ENCODE measurements at places on chromosomes 2 and 18. TPM values are rescaled to one million over a fixed set of nuclear protein-coding genes. Genes with fewer than 3 reads are reported as not detected.

Gene LIMS3
- 0.31 TPM for total RNA-seq

Gene E2F6
- total RNA-seq: 30.2 TPM

Gene CABYR
- 48.4 TPM for total RNA-seq

Gene KIF3C
- 34.6 TPM for total RNA-seq

Gene TRABD2A
- 15.7 TPM for total RNA-seq

Gene RSAD2
- total RNA-seq: 0.10 TPM

Gene NEDD4L
- total RNA-seq: 72.3 TPM

Gene NYAP2
- not detected for total RNA-seq

Gene CXCR1
- not detected for total RNA-seq

Gene NEMP2
- total RNA-seq: 4.0 TPM

Gene LYPD6
- total RNA-seq: 10.9 TPM

Gene RAB27B
- total RNA-seq: 0.31 TPM

Gene SLC40A1
- total RNA-seq: not detected

Gene CCBE1
- total RNA-seq: 2.1 TPM

Gene BMP10
- not detected for total RNA-seq

Gene RESP18
- not detected for total RNA-seq

Gene DNAJC5G
- 0.39 TPM for total RNA-seq

Gene HAAO
- 0.97 TPM for total RNA-seq

Gene SLC9A4
- not detected for total RNA-seq

Gene RAMP1
- 2.7 TPM for total RNA-seq

Gene GPAT2
- 2.2 TPM for total RNA-seq

Gene GNLY
- not detected for total RNA-seq

Gene CMPK2
- 0.12 TPM for total RNA-seq

Gene SERPINB10
- total RNA-seq: not detected

Gene SLC19A3
- total RNA-seq: 9.1 TPM

Gene CNTNAP5
- total RNA-seq: 0.49 TPM

Gene OSBPL1A
- total RNA-seq: 71.4 TPM

Gene WDR12
- total RNA-seq: 118 TPM

Gene RBM44
- total RNA-seq: 0.19 TPM

Gene MERTK
- 8.7 TPM for total RNA-seq

Gene IL36A
- not detected for total RNA-seq

Gene CNGA3
- total RNA-seq: not detected

Gene GDF7
- 0.19 TPM for total RNA-seq

Gene TCF23
- total RNA-seq: not detected

Gene QPCT
- total RNA-seq: 16.5 TPM

Gene SCYGR8
- not detected for total RNA-seq

Gene CCDC68
- 1.2 TPM for total RNA-seq

Gene ALLC
- total RNA-seq: not detected

Gene NOL4
- 4.4 TPM for total RNA-seq

Gene VWC2L
- total RNA-seq: not detected

Gene UGT1A10
- total RNA-seq: 0.23 TPM

Gene ERMN
- total RNA-seq: 0.35 TPM

Gene ASB18
- not detected for total RNA-seq

Gene PLB1
- not detected for total RNA-seq

Gene SUMO1
- 246 TPM for total RNA-seq

Gene NT5DC4
- not detected for total RNA-seq

All from GM23338 (cell line).